ENCODE measurements at places on chromosomes 5 and 9.

- DNase-seq = no peak
Observed at GRCh38 chr5:178206166-178207101, 2.1 kb downstream of the HNRNPAB start.

GRCh38 chr9:21110708-21111576 is 30.7 kb downstream of the IFNW1 start:
- no peak for DNase-seq

DNA sequence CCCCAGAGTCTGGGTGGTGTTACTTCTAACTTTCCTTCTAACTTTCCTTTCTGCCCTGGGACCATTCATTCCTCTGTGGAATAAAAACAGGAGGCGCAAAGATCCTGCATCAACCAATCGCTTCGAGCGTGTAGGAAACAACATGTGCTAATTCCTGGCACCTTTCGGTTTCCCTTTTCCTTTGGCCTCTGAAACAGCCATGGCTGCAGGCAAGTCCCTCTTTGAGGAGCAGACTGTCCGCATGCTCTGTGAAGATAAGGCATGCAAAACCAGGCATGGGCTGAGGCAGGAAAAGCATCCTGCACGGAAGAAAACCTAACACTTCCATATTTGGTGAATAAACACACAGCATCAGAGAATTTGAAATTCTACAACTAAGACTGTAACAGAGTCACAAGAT is 128.3 kb downstream of the HSD17B3 start:
- no peak for DNase-seq

- no peak for DNase-seq
Observed at GRCh38 chr5:94181895-94182294, 436.5 kb downstream of the KIAA0825 start.

DNA sequence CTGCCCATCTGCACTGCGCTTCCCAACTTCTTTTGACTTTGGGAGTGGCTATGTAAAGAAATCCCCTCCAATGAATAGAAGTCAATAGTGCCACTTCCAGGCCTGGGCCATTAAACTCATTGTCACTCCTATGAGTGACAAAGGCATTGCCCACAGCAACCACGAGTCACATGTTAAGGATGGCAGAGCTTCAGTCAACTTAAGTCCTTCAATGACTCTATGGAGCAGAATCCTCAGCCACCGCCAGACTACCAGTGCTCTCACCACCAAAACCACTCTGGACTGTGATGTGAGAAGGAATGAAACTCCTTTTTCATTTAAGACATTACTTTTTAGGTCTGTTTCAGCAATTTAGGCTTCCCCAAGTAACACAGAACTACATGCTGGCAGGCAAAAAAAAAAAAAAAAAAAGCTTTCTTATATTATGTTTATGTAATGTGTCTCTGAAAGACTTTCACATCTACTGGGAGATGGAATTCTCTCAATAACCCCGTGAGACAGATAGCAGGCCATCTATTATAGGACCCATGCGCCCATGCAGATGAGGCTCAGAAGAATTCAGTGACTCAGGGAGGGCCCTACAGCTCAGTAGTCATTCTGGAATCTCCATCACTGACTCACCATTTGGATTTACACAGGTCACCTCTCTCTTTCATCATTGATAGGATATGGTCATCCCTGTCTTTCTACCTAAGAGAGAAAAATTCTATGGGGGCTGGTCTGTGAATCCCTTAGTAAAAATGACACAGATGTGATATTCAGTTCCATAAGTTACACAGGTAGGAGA is 180.5 kb downstream of the CEMIP2 start:
- DNase-seq = no peak

GRCh38 chr9:88664773-88665172 is 129.8 kb downstream of the NXNL2 start:
- DNase-seq = no peak

DNA sequence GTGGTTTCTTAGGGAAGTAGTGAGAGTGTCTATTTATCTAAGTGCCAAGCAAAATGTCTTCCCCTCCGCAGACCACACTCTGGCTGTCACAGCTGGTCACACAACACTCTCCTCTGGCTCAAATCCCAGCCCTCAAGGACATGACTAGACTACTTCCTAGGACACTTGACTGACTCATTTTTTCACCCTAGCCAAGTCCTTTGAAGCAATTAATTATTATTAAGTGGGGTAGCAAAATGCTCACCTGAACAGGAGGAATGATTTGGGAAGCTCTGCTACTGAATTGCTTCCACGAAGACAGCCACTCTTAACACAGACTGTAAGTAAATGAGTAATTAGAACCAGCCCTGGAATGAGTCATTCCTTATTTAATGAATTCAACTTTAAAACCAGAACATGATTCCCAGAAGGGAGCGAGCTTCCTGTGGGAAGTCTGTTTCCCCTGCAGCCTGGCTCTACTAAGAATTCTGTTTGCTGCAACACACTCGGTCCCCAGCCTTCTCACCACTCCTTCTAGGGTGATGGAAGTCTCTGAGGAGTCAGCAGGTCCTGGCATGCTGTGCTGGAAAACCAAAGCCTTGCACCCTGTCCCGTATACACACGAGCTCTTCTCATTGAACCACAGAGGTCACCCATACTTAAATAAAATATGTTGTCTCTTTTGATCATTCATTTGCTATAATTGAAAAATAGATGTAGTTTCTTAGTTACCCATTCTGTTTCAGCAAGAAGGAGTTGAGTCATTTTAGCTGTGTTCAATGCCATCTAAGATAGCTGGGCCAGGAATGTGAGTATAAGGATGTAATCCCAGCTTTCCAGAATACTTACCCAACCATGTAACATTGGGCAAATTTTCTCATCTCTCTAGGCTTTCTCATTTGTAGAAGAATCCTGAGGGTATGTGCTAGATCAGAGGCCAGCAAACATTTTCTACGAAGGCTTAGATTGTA is 218.6 kb upstream of the RASEF start:
- DNase-seq = no peak

DNA sequence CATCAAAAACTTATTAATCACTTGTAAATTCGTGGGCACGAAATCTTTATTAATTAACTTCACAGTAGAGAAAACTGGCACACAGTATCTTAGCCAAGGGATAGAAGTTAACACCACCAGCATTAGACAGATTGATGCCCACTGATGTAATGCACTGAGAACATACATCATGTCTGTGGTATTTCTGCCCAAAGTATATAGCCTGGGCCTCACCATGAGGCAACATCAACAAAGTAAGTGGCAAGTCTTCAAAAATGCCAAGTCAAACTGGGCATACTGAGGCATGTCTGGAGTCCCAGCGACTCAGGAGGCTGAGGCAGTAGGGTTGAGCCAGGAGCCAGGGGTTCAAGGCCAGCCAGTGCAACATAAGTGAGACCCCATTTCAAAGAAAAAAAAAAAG is 79.5 kb downstream of the GLIS3 start:
- DNase-seq = no peak

DNA sequence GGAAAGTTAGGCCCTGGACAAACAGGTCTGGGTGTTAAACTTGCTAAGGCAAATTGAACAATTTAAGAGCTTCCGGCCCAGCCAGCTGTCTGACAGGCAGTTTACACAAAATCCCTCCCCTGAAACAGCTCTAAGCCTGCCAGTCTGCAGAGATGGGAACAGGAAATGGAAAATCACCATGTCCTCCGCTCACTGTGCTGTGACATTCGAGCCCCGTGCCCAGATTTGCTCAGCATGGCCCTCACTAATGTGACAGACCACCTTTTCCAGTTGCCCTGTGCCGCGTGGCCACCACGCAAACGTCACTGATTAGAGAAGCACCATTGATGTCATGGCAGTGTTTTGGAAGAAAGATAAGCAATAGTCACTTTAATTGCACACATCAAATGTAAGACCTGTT is 41.0 kb downstream of the CCNJL start:
- no peak for DNase-seq

GRCh38 chr5:125326150-125326510 is 579.7 kb upstream of the ZNF608 start:
- no peak for DNase-seq
